ENCODE measurements at places on chromosomes 2 and 18.

DNA sequence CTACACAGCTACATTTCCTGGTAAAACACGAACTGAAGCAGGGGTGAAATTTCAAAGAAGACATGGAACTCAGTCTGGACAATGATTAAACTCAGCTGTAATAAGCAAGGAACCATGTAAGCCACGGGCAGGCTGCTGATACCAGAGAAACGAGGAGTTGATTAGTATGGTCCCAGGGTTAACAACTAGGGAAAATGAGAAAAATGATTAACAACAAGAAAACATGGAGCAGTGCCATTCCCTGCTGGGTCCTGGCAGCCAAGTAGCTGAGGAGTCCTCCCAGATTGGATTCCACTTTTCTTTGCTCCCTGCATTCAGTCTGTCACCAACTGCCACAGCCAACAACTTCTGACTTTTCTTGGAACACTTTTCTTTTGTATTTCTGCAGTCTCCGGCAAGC is 517.0 kb upstream of the KLHL29 start:
- no peak for DNase-seq

- no peak for DNase-seq
These were observed 120.6 kb downstream of the PTRHD1 start for GRCh38 chr2:24672589-24672988.

DNA sequence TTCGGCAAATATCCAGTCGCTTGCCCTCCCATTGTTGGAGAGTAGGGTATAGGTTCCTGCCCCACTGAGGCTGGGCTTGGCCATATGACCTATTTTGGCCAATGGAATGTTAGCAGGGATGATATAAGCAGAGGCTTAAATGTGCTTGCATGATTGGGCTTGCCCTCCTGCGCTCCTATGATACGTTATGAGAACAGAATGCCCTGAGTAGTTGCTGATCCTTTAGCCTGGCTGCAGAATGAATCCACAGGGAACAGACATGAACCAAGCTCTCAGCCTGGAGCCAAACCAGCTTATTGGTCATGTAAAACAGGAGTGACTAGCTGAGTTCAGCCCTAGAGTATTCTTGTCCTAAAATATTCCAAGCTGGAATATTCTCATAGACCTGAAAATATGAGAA is 34.8 kb upstream of the IMP4 start:
- peak; percentile 30 for DNase-seq

DNA sequence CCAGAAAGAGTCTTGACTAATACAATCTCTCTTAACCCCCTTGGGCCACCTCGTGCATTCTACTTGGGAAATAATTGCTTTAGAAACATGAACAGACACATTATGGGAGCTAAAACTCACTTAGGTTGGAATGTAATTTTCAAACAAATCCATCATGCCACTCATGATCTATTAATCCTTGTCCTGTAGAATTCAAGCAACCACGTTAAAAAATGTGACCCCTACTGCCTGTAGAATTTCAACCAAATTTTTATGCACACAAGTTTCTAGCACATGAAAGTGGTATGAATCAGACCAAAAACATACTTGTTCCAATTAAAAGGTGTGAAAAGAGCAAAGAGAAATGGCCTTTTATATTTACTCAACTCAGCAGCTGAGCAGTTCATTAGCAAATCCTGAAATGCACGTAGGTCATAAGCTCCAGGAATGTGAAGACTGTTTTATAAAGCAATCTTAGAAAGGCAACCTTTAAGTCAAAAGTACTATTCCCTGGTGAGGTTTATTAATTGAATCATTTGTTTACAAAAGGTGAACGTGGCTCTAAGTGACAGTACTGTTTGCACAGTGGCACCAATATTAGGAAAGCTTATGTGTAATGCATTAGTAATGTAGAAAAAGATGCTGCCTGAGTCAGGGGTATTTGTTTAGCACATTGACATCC is 459.4 kb upstream of the UBE2E3 start:
- no peak for DNase-seq

DNA sequence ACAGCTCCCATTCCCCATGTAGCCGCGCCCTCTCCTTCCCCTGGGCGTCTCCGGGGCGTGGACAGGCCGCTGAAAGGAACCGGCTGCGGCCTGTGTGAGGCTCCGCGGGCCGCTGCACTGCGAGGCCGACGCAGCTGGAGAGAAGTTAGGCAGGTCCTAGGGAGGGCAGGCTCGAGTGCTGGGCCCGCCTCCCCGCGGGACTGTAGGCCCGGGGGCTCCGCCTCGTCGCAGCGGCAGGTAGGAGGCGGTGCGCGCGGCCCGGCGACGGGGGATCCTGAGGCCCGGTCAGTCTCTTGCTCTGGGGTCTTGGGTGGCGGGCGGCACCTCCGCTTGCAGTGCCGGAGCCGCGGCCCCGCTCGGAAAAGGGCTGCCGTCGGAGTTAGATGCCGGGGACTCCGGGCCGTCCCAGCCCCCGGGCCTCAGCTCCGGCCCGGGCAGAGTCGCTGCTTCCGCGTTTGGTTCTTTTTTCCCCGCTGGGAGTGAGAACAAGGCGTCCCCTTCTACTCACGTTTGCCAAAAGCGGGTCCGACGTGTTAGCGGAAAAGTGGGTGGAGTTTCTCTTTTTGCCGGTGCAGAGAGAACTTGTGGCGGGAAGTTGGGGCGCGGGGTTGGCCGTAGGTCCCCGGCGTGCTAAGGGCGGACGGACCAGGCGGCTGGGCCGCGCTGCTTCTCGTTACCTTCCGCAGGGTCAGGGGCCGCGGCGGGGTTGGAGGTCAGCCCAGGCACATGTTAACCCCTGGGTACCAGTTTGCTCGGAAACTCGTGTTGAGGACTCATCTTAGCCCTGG is at the start of gene VRK2:
Gene VRK2 (plus strand): TSS at position 222 of the 788 bp plus-strand sequence. CDS start 2,026 bp downstream, outside the sequence.
- peak; percentile 23 for DNase-seq

- DNase-seq: no peak
These were observed 144.4 kb upstream of the THUMPD2 start for GRCh38 chr2:39923455-39923854.

- DNase-seq: no peak
These were observed 19.5 kb downstream of the WIPF1 start for GRCh38 chr2:174577967-174578589.

- no peak for DNase-seq
These were observed 1.6 kb upstream of the NFE2L2 start for GRCh38 chr2:177265824-177266817.

GRCh38 chr18:36372903-36373311 is 75.4 kb downstream of the FHOD3 start:
- no peak for DNase-seq

DNA sequence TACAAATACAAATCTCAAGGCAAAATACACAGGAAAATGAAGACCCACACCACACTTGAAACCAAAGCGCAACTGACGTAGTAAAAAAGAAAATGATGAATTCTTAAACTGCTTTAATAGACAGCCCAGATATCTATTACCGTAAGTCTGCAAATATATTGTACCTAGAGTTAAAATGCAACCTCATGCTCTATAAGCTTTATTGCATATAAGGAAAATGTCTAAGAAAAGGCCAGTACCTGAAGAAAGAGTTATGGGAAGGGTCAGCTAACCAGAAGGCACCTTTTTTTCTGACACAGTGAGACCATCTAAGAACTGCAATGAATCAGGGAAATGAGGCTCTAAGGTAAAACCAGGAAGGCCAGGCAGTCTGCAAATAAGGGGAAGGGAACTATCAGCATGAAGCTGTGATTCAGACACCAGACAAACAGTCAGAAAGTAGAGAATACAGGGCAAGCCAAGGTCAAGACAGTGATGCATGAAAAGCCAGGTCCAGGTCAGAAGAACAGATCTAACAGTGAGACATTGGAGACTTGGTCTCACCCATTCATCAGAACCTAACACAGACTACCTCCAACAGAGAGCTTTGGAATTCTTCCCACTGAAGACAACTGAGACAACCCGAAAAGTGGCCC is 46.9 kb downstream of the PDE11A start:
- DNase-seq: no peak

GRCh38 chr18:54606835-54607212 is 15.8 kb downstream of the DYNAP start:
- DNase-seq: no peak

DNA sequence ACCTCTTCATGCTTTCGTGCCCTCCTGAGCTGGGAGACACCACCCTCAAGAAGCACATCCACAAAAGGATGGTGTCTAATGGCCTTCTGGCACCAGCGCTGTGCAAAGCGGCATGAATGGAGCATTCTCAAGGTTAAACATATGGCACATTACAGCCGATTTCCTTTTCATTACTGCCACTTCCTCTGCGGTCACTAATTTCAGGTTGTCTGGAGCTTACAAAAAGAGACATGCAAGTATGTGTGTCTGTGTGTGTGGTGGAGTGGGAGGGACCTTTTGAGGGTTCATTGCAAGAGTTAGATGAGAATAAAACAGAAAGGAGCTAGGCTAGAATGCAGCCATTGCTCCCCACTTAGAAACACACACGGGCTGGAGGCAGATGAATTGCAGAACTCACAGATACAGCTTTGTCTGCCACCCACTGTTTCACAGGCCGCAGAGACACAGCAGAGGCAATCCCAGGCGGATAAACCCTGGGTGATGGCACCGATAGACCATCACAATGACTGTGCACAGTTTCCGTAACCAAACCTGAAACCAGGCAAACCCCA is 76.0 kb downstream of the TGIF1 start:
- no peak for DNase-seq

DNA sequence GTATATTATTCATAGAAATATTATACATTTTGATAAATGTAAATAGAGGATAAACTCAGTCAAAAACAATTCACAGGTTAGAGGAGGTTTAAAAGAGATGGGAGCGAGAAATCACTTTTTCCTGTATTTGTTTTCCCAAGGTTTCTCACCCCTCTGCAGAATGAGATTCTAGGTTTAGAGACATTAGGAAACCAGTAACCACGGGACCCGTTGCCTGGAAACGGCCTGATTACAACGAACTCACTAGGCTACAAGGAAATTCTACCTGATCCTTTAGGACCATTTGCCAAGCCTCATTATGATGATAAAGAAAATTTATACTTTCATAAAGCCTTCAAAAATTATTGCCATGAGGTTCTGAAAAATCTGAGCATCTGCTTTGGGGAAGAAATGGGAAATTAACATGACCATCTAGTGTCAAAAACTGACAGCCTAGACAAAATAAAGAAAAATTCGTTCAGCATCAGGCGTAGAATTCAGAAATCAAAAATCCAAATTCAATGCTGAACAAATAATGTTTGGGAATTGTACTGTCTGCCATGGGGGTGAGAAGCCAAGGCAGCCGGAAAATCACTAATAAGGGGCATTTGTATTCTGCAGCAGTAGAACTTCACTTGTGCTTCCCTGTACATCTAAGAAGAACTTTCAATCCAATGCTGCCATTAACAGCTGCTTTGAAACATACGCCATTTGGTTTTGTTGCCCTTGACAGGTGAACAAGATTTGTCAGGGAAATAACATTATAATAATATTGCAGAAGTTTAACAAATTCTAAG is 262.3 kb downstream of the NRXN1 start:
- DNase-seq: no peak

Data from keratinocyte (primary cell).